ENCODE measurements at places on chromosomes 1 and 21.

- no peak for DNase-seq
These were observed 7.7 kb downstream of the TMEM61 start for GRCh38 chr1:54987919-54988705.

- DNase-seq: no peak
These were observed 36.9 kb upstream of the GPR37L1 start for GRCh38 chr1:202085682-202086373.

DNA sequence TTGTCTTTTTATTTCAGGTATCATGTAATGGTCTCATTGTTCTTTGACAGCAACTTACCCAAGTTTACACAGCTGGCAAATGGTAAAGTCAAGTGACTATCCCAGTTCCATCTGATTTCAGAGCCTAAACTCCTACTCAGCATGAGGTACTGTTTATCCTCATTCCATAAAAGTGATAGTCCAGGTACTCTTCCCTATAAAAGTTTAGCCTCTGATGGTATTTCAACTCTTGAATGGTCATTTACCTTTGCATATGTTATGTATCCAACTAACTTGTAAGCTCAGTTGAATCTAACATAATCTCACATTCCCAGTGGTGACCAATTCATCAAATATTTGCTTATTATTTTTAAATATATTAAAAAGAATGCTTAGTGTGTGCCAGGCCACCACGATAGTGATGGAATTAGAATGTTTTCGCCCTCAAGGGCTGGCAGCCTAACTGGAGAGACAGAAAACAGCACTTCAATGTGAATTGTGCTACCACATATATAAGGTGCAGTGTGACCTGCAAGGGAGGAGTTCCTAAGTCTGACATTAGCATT is 307.1 kb downstream of the CTH start:
- DNase-seq: no peak

DNA sequence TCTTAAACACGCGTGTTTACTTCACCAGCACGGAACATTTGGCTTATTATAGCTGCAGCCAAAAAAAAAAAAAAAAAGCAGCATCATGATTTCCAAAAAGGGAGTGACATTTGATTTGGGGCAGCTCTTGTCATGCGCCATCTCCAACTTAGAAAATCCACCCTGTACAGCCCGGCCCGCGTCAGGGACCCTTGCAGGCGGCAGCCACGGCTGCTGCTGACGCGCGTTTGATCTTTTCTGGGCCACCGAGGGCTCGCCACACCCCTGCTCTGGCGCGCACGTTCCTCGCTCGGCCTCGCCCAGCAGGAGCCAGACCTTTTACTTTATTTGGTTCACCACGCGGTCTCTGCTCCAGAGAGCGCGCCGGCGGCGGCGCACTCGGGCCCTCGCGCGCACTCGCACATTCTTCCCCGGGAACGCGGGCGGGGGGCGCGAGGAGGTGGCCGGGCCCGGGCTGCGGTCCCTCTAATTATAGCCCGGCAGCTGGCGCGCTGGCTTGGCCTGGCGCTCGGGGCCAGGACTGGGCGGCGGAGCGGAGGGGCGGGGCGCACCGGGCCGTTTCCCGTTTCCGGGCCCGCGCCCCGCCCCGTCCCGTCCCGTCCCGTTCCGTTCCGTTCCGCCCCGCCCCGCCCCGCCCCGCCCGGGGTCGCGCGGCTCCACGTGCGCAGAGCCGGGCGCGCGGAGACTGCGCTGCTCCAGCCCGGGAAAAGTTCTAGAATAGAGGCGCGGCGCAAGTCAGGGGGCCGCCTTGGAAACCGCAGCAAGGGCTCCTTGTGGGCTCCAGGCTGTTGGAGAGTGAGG is 10.2 kb downstream of the IRF2BP2 start:
- DNase-seq: peak; percentile 59

- peak; percentile 30 for DNase-seq
These were observed 12.9 kb downstream of the PI4KB start for GRCh38 chr1:151314137-151314875.

- peak; percentile 17 for DNase-seq
These were observed 48.2 kb upstream of the IRF2BP2 start for GRCh38 chr1:234658138-234658537.

DNA sequence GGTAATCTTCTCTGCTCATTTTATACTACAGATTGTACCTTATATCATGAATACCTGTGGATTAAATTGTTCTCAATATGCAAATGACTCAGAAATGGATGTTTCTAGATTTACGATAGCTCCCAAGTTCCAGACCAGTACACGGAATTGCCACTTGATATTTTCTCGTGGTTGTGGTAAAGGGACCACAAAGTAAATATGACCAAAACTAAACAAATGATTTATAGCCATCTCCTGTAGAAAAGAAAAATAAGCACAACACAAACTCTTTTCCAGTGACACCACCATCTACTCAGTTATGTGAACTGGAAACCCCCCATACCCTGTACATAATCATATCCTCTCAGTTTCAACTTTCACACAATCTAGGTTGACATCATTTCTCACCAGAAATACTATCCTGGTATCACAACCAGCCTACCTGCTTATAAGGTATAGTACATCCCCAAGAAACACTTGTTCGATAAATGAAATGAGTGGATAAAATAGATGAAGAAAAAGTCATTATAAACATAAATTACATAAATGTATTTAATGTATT is 172.3 kb downstream of the ADGRL4 start:
- DNase-seq: no peak

DNA sequence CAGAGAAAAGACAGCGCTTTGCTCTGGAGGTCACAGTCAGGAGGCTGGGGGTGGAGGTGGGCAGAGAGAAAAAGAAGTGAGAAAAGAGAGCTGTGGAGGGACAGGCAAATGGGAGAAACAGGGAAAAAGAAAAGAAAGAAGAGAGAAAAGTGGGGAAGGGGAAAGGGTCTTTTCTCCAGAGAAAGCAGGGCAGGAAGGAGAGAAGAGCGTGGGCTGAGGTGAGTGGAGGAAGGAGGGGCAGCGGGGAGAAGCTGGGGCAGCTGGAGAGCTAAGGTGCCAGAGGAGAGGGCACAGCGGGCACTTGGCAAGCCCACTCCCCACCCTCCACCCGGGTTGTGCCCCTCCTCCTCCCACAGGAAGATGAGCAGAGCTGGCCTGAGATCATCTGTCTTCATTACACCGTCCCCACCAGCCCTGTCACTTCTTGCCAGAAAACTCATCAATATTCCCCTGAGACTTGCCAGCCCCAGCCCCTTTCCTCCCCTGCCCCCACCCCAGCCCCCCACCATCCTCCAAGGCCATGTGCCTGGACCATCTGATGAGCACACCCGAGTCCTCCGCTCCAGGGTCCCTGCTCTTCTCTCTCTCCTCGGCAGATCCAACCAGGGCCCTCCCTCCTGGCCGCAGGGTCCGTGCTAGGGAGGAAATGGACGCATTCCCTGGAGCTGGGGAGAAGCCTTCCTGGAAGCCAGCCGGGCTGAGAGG is 17.0 kb upstream of the BLACAT1 start:
- DNase-seq: no peak

DNA sequence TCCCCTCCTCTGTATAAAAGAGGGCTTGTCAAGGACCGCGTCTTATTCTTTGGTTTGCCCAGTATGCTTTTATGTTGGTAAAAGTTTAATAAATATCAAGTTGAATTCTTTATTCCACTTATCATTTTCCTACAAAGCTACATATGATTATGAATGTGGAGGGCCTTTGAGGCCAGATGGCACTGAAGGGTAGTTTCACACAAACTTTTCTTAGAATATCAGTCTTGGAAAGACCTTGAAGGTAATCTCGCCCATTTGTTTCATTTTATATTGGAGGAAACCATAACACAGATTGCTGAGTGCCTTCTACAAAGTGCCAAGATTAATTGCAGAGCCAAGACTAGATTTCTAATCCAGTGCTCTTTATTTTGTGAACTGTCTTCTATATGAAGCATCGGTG is 5.8 kb upstream of the FUBP1 start:
- no peak for DNase-seq

DNA sequence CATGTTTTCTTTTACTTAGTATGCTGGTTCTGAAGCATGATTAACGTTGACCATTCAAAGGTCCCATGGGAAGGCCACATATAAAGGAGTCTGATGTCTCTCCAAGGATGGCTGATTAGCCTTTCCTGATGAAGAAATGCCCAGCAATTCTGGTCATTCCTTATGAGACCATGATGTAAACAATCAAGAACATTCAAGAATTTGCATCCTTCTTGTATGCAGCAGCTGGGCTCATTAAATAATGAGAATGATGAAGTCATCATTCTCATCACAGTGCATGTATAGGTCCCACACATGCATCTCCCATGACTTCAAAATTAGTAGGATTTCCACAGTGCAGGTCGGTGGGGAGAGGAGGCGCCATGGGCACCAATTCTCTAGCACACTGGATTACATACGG is 85.4 kb downstream of the APP start:
- DNase-seq: no peak

GRCh38 chr1:50279622-50280330 is 143.5 kb downstream of the DMRTA2 start:
- DNase-seq: no peak

DNA sequence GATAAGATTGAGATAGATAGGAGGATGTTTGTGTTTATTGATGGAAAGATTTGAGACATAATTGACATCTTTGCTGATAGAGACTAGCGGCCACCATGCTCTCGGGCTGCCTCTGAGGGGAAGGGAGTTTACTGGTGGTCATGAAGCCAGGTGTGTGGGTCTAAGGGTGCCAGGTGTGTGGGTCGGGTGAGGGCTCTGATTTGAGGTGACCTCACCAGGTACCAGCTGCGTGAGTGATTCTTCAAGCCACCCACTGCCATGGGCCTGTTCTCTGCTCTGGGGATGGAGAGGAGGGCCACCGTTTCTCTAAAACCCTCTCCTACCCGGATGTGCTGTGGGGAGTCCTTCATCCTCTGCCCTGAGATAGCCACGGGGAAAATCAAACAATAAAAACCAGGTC is 3.2 kb downstream of the UBASH3A start:
- DNase-seq: no peak

DNA sequence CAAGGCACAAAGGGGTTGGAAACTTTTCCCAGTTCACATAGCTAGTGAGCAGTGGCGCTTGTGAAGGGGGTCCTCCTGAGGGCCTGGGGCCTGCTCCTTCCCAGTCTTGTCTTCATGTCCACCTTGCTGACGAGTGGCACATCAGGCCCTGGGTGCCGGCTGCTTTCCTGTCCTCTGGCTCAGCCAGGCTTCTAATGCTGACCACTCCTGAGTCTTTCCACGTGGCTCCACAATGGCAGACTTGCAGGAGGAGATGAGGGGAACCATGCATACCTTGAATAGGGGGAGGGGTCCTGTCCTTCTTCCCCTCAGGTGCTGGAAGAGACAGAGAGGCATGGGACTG is 38.7 kb downstream of the MAPKAPK2 start:
- no peak for DNase-seq

GRCh38 chr1:169604781-169605560 is 18.7 kb upstream of the F5 start:
- no peak for DNase-seq

- no peak for DNase-seq
These were observed 79.4 kb upstream of the RUNX1 start for GRCh38 chr21:35128536-35128935.

DNA sequence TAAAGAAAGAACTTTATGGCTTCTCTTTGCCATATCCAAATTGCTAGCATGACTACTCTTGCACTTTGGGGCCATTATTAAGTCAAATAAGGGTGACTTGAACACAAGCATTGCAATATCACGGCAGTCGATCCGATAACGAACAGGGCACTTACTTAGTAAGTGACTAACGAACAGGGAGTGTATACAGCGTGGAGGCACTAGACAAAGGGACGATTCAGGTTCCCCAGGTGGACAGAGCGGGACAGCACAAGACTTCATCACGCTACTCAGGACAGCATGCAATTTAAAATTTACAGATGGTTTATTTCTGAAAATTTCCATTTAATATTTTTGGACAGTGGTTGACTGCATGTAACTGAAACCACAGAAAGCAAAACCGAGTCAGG is 5.4 kb upstream of the PITHD1 start:
- DNase-seq: no peak

DNA sequence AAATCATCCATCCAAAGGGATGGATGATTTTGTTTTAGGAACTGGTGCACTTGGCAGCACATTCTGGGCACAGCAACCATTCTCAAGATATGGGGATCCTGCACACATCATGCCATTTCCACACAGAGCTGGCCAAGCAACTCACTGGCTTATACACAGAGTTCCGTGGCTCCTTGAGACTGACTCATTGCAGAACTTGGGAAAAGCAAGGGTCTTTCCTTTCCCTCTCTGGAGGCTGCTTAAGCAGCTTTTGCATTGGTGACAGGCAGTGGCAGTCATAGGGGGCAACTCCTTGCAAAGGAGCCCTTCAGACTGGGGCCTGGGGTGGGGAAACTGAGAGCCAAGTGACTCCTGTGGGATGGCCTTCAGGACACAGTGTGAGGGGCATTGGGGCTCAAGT is 1.9 kb upstream of the MAD2L2 start:
- DNase-seq: no peak

DNA sequence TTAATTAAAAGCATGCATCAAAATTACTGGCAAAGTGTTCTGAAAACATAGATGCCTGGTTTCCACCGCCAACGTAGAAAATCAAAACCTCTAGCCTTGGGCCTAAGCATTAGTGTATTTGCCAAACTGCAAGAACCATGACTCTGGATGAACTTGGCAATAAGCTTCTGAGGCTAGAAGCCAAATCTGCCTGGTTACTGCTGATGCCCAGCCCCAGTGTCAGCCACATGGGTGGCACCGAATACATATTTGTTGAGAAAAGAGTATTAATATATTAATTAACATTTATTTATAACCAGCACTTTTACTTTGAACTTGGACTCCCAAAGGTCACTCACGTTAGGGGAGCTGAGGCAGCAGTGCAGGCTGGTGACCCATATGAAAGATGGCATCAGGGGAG is 140.6 kb upstream of the HMGB4 start:
- no peak for DNase-seq

DNA sequence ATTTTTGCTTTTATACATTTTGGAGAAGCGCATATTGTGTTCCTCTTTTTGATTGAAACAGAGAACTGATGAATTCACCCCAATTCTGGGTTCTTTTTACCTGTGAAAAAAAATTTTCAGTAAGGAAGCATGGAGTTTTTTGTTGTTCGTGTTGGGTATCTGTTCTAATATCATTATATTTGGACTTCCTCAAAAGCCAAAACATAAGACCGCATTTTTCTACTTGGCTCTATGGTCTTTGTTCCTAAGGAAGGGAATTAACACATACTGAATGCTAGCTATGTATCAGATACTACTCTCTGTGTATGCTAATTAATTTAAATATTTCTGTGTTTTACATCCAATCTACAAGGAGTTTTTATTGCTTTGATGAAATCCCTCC is 12.9 kb downstream of the EPB41 start:
- no peak for DNase-seq

DNA sequence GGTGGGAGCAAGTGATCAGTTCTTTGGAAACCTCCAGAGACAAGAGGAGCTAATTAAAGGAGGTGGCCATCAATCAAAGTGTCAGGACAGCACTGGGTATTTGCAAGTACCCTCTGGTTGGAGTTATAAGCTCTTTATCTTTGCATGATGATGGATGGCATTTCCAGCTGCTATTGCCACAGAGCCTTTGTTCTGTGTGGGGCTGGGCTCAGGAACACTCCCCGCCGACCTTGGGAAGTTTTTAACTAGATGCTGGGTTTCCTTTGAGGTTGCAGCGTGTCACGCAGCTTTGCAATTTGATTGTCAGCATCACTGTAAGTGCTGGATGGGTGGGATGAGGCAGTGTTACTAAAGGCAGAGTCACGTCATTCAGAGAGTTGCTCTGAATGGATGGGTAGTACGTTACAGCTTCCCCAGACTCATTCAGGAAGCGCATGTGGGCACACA is 68.9 kb downstream of the CNIH3 start:
- no peak for DNase-seq
